ENCODE measurements at places on chromosomes 2 and 18. TPM values are rescaled to one million over a fixed set of nuclear protein-coding genes. Genes with fewer than 3 reads are reported as not detected.

GRCh38 chr2:69716555-69717120, 25.3 kb upstream of the ANXA4 start:
- no peak for DNase-seq

Gene THSD7B
- 1.6 TPM for total RNA-seq

- no peak for DNase-seq
Observed at GRCh38 chr2:239020541-239021041, 172.7 kb downstream of the TWIST2 start.

Gene ATP8B1
- 8.0 TPM for total RNA-seq

Gene FNDC4
- total RNA-seq: 30.3 TPM

Gene COL6A3
- 228 TPM for total RNA-seq

DNA sequence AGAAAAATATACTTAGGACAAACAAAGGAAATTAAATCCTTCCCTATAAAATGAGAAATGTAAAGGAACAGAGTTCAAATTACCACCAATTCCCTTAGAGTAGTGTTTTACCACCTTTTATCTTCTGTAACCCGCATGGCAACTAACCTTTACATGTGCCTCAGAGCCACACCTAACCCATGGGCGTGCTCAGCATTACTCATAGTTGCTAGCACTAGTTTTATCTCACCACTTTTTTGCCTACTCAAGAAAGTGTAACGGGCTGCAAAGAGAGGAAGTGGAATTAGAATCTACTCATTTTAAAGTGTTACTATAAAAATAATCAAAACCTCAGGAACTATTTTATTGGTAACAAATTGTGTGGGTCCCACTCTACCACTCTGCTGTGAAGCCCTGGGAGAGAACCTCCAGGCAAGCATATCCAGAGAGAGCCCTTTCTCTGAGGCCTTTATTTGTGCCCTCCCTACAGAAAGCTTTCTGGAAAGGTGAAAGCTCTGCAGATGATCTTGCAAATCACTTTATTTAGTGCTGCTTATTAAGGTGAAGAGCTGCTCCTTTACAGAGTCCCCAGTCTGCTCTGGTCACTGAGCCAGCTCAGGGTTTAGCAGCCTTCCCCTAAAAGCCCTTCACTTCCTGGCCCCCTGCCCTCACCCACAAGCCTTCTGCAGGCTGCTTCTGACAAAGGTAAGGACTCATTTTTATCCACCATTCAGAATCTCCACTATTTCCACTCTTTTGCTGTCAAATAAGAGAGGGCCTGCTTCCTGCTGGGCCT, 98.8 kb downstream of the TRABD2A start:
- DNase-seq: no peak

Gene GATA6
- 4.2 TPM for total RNA-seq

DNA sequence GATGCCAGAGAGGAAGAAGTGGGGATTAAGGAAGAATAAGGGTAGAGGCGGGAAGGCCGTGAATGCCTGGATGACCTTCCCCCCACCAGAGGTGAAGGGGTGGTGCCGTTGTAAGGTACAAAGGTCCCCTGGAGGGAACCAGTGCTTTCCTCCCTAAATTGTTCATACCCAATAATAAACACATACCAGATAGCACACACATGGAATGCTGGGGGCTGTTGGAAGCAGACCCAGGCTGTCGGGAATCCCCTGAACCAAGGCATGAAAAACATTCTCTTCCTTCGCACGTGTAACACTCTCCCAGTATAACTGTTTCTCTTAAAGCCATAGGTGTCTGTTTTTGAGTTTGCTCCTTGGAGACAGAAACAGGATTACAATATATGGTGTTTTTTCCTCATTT, 107.1 kb upstream of the CTAGE1 start:
- DNase-seq: no peak

- no peak for DNase-seq
Observed at GRCh38 chr2:224039770-224040440, 819 bp upstream of the SERPINE2 start.

Gene CHRND
- not detected for total RNA-seq

Gene IL1RL1
- 6.1 TPM for total RNA-seq

- no peak for DNase-seq
Observed at GRCh38 chr2:218569038-218569431, 396 bp downstream of the CNOT9 start.

DNA sequence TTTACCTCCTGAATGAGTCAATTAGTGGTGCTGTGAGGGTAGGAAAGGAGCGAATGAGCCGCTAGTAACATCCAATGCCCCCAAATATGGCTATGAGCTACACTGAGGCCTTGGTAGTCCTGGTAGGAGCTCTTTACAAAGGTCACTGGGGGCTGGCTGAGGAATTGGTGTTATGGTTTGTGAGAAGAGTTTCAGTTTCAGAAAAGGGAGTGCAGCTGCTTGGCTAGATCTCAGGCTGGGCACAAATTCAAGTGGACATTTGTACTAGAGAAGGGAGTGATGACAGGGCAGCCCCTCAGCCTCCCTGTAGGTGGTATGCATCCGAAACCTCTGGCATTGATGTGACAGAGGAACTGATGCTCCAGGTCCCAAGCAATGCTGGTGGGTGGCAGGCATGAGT, 13.9 kb upstream of the PAIP2B start:
- no peak for DNase-seq

GRCh38 chr2:220277445-220277975, 650.1 kb downstream of the SLC4A3 start:
- peak; percentile 21 for DNase-seq

GRCh38 chr2:200618590-200619021, 32.8 kb downstream of the AOX1 start:
- DNase-seq: no peak

- no peak for DNase-seq
Observed at GRCh38 chr2:12009323-12009905, 263.0 kb downstream of the LPIN1 start.

Gene C2orf80
- not detected for total RNA-seq

DNA sequence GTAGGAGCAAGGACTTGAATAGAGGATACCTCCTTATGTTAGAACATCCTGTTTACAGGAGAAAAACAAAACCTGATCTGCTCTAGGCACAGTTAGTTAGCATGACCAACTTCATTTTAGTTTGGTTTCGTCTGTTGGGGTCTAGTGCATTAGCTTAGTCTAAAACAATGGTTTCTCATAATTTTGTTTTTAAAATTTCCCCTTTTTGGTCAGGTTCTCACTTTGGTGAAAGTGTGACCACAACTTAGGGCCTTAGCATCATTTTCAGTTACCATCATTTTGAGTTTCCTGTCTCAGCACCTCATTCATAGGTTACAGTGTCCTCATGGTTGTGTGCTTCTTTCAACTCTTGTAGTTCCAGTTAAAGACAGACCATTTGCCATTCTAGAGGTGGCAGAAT, 1277.0 kb upstream of the SLC39A10 start:
- no peak for DNase-seq

- no peak for DNase-seq
Observed at GRCh38 chr2:172282944-172283343, 144.4 kb upstream of the ITGA6 start.

DNA sequence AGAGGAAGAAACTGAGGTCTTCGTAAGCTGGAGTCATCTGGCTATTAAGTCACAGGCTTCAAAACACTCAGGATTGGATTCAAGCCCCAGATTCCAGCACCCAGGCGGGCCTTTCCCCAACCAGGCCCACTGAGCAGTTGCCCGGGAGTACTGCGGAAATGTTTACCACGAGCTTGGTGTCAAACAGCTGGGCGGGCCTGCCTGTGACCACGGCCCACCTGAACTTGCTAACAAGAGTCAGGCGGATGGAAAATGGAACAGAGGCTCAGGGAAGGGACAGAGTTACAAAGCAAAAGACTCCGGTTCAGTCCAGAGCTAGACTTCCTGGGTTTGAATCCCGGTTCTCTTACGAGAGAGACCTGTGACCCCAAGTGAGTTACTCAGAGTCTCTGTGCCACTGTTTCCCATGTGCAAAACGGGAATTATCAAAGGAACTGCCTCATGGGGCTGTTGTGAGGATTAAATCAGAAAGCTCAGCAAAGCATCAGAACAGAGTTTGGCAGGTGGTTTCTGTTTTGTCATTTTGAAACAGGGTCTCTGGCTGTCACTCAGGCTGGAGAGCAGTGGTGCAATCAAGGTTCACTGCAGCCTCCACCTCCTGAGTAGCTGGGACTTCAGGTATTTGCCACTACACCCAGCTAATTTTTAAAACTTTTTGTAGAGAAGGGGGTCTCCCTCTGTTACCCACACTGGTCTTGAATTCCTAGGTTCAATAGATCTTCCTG, 49.0 kb upstream of the TFCP2L1 start:
- DNase-seq: no peak

DNA sequence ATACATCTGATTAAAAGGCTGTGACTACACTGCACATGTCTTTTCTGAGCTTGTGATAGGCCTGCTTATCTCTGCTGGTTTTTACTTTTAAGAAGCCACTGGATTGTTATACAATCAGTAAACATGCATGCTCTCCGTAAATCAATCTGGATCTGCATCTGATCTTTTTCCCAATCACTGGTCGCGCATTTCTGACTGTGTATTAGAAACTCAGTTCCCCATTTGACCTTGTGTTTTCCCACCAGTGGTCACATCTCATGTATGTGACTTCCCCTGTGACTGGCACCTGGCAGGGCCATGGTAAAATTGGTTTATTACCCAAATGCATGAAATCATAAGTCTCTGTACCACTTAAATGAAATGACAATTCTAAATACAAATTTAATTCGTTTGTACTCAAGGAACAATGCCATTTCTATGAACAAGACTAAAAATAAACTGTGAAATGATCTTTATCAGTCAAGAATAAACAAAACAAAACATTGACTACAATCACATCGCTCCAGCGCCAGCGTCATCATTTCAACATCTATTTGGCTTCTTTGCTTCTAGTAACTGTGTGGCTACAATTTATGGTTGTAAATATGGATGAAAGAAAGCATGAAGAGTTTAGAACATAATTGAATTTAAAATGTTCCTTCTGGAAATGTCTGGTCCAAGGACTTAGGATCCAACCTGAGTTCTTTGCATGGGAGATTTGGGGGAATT, 396.6 kb upstream of the TRIB2 start:
- DNase-seq: no peak

Measured in tibial nerve (tissue), 4 donors.